Panc1 (cell line): ENCODE measurements at places on chromosomes 5 and 9. TPM values are rescaled to one million over a fixed set of nuclear protein-coding genes. Genes with fewer than 3 reads are reported as not detected.
A peak's percentile ranks its signal among the peaks of the same experiment; 100 is the strongest.

DNA sequence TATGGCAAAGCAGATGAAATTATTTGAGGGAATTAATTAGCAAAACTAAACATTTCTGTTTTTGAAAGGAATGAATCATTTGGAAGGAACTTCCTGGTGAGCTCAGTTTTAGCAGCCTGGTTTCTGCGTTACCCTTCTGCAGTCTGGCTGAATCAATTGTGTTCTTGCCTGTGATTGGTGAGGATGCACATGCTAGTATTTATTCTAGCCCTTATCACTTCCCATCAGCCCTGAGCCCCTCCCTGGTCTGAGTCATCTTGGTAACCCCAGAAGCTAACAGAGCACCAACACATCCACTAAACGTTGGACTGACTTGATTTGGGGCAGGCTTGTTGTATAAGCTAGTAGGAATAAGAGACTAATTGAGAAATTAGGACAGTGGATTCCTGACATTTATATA, 6.6 kb downstream of the TJP2 start:
- peak; percentile 78 for DNase-seq
- H3K27me3 ChIP-seq: no peaks in the 10 kb centered on the region
- H3K4me1 ChIP-seq: peaks cover 57% of the 10 kb centered on the region
- no peaks in the 10 kb centered on the region for H3K36me3 ChIP-seq
- H3K27ac ChIP-seq: peak overlapping the region; percentile 73

- DNase-seq: no peak
- peak within 1 kb of the TSS; percentile 54 for H3K4me3 ChIP-seq
Measured at GRCh38 chr9:77648234-77649108, at the start of gene GNA14. TSS of gene GNA14 (minus strand) at chr9:77648322. CDS start at chr9:77647793, 529 bp downstream.

DNA sequence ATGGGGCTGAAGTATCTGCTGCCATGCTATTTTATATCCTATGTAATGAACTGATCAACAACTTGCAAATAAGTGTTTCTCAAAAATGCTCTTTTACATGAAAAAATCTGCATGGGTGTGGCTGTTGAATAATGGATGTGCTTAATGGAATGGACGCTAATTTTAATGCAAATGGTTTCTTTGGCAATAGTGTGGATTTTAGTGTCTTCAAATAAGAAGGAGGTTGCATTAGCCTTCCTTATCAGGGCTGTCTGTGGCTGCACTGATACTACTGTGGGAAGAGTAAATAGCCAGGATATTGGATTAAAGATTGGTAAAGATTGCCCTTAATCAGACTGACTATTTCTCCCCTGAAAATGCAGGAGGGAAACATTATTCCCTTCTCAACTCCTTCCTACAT, 121.9 kb upstream of the STK32A start:
- no peaks in the 10 kb centered on the region for H3K4me1 ChIP-seq
- H3K27ac ChIP-seq: no peak overlapping the region
- H3K27me3 ChIP-seq: no peaks in the 10 kb centered on the region
- no peak overlapping the region for H3K4me3 ChIP-seq
- DNase-seq: no peak

DNA sequence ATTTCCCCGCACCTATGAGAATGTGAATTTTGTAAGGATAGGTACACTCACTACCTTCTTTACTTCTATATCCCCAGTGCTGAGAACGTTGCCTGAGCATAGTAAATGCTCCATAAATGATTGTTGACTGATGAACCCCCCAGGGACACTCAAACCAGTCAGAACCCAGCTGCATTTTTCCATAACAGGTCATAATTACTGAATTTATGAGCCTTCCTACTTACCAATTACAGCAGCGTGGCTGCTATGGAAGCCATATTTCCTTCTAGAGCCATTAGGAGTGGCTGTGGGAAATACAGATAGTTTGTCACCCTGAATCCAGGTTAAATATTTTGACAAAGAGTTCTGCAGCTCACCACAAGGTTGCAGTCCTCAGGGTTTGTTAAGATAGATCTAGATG, 135.0 kb downstream of the TAF11L14 start:
- no peaks in the 10 kb centered on the region for H3K36me3 ChIP-seq
- no peaks in the 10 kb centered on the region for H3K4me1 ChIP-seq
- no peaks in the 10 kb centered on the region for H3K27me3 ChIP-seq
- DNase-seq: no peak
- no peak overlapping the region for H3K4me3 ChIP-seq

DNA sequence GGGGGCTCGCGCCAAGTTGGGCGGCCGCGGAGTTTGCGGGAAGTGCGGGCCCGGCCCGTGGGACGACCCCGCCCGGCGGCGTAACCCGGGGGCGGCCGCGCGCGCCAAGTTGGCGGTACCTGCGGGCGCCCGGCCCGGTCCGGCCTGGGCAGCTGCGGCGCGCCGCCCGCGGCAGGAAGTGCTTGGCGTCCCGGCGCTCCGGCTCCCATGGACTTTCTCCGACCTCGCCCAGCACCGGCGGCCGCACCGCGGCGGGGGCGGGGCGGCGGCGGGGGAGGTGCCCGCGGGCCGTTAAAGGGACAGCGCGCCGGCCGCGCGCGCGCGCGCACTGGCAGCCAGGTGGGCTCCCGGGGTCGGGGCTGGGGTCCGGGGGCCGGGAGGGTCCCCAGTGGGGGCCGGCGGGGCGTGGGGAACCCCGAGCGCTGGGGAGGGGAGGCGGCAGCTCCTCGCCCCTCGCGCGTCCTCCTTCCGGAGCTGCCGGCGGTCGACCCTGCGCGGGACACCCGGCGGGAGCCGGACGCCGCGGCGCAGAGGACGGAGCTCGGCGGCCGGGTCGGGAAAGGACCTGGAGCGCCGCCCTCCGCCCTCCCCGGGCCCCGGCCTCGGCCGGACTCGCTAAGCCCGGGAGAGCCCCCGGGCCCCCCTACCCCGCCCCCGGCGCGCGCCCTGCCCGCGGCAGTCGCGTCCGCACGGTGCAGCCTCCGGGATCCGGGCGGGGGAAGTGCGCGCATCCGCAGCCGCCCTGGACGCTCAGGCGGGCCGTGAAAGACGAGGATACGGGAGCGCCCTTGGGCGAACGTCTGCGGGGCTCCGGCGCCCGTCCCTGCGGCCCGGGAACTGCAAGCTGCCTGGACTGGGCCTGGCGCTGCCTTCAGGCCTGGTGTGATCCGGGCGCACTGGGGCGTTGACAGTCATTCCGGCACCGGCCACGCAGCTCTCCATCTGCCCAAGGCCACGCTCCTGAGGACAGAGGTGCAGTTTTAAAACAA, at the start of gene NACC2:
Gene NACC2, minus strand, starts transcription at position 220 of the 989 bp plus-strand sequence. CDS start 44,768 bp downstream, outside the sequence.
- H3K36me3 ChIP-seq: no peaks in the 10 kb centered on the region
- H3K4me1 ChIP-seq: peaks cover 33% of the 10 kb centered on the region
- no peaks in the 10 kb centered on the region for H3K27me3 ChIP-seq
- peak within 1 kb of the TSS; percentile 62 for H3K4me3 ChIP-seq
- no peak for DNase-seq

DNA sequence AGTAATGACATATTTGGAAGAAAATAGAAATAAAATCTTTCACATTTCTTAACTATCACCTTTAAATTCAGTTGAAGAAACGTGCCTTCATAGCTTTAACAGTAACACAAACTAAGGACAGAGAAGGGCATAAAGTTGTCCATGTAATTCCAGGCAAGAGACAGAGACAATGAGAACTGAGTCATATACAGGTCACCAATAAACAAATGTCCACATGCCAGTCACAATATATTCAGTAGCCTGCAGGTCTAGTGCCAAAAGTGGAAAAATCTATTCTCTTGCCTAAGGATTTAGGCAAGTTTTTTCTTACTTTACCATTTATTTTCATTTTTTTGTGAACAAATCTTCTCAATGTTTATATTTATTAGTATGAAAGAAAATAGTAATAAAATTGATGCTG, 1711.5 kb upstream of the NUDT12 start:
- DNase-seq: no peak
- H3K27ac ChIP-seq: no peak overlapping the region
- H3K36me3 ChIP-seq: no peaks in the 10 kb centered on the region
- H3K4me3 ChIP-seq: no peak overlapping the region

- H3K4me3 ChIP-seq: no peak overlapping the region
- no peaks in the 10 kb centered on the region for H3K27me3 ChIP-seq
- H3K27ac ChIP-seq: no peak overlapping the region
- H3K36me3 ChIP-seq: no peaks in the 10 kb centered on the region
Measured at GRCh38 chr5:132666310-132667123, 7.3 kb upstream of the IL4 start.

DNA sequence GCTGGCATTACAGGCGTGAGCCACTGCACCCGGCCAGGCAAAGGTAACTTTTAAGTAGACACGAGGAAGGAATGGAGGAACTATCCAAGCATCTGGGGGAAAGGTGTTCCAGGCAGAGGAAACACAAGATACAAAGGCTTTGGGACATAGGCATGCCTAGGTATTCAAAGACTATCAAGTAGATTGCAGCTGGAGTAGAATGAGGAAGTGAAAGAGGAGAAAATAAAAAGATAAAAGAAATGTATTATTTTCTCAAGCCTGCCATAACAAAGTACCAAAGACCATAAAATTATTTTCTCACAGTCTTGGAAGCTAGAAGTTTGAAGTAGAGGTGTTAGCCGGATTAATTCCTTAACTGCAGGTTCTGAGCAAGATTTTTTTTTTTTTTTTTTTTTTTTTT, 39.9 kb upstream of the GRIN3A start:
- H3K4me1 ChIP-seq: no peaks in the 10 kb centered on the region
- no peak overlapping the region for H3K27ac ChIP-seq
- no peak overlapping the region for H3K4me3 ChIP-seq
- no peaks in the 10 kb centered on the region for H3K27me3 ChIP-seq
- no peak for DNase-seq

- no peak for DNase-seq
- H3K4me3 ChIP-seq: no peak overlapping the region
- no peak overlapping the region for H3K27ac ChIP-seq
- no peaks in the 10 kb centered on the region for H3K27me3 ChIP-seq
- H3K4me1 ChIP-seq: no peaks in the 10 kb centered on the region
Measured at GRCh38 chr9:100150214-100150613, 51.2 kb downstream of the INVS start.

DNA sequence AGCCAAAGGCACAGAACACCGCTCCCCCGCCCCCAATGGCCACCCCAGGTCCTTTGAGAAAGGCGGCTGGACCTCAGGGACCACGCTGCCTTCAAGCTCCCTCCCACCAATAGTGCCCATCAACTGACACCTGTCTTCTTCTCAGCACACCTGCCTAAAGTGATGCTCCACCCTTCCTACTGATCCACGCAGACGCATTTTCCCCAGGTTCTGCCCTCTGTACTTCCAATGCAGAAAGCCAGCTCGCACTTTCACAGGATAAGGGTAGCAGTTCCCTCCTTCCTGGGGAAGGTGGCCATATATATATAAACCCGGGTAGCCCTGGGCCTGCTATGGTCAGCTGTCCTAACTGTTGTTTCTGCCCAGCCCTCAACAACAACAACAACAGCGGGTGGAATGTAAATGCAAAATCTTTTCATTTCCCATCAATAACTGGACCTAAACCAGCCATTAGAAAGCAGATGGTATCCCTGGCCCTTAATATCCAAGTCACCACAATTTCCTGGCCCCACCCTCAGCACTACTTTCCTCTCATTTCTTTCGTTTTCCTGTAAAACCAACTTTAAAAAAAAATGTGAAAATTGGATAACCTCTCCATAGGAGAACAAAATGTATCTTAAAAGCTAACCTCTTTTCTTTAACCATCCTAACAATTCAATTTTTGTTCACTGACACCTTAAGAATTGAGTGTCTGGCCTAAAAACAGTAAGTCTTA, 1.7 kb downstream of the GOLM1 start:
- peaks cover 24% of the 10 kb centered on the region for H3K4me1 ChIP-seq
- H3K36me3 ChIP-seq: peaks cover 2% of the 10 kb centered on the region; the same call in 1 of the 2 replicates
- H3K27me3 ChIP-seq: no peaks in the 10 kb centered on the region
- H3K4me3 ChIP-seq: peak overlapping the region; percentile 72

GRCh38 chr5:127307868-127308267, 17.3 kb downstream of the MEGF10 start:
- no peaks in the 10 kb centered on the region for H3K36me3 ChIP-seq
- no peak for DNase-seq
- H3K4me1 ChIP-seq: no peaks in the 10 kb centered on the region
- no peak overlapping the region for H3K27ac ChIP-seq
- H3K27me3 ChIP-seq: peaks cover 5% of the 10 kb centered on the region

DNA sequence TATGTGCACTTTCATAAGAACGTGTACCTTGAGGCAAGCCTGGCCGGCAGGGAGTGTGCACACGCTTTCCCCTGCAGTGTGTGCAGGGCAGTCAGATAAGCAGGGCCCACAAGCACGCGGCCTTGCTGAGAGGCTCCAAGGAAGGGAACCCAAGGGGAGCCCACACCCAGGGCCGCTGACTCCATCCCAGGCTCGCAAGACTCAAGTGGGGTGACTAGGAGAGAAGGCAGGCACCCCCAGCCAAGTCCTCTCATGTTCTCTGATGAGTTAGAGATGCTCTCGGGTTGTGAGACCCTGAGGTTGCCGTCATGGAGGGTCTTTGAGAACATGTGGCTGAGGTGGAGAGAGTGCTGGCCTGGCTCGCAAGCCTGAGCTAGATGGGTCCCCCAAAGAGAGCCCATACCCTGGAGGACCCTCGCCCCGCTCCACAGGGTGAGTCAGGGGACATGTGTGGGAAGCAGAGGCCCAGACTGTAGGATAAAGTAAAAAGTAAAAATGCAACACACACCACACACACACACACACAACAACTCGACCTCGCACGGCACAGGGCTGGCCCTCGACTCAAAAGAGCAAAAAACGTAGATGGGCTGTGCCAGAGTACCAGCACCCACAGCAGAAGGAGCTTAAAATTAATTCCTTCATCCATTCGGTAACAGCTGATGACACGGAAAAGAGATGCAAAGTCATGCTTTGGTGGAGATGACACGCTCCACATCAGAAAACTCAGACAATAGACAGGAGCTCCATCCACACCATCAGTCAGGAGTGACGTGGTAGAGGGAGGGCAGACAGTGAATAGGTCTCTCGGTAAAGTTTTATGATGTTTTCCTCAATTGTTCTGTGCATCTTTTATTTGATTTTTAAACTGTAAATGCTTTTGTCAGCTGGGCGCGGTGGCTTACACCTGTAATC, 54.8 kb upstream of the NKD2 start:
- H3K27me3 ChIP-seq: no peaks in the 10 kb centered on the region
- H3K4me1 ChIP-seq: peaks cover 36% of the 10 kb centered on the region
- H3K36me3 ChIP-seq: no peaks in the 10 kb centered on the region
- no peak overlapping the region for H3K27ac ChIP-seq

GRCh38 chr9:127444921-127445850, 6.0 kb downstream of the RPL12 start:
- peaks cover 20% of the 10 kb centered on the region for H3K36me3 ChIP-seq
- no peak overlapping the region for H3K4me3 ChIP-seq
- peaks cover 14% of the 10 kb centered on the region for H3K4me1 ChIP-seq
- H3K27ac ChIP-seq: no peak overlapping the region
- no peaks in the 10 kb centered on the region for H3K27me3 ChIP-seq

GRCh38 chr9:69085569-69086283, 50.2 kb downstream of the FXN start:
- H3K27me3 ChIP-seq: no peaks in the 10 kb centered on the region
- H3K27ac ChIP-seq: no peak overlapping the region
- H3K4me1 ChIP-seq: no peaks in the 10 kb centered on the region
- no peak for DNase-seq
- no peak overlapping the region for H3K4me3 ChIP-seq

Gene VCAN
- 0.72 TPM for total RNA-seq

Gene GDNF
- not detected for total RNA-seq

Gene PCDHA9
- total RNA-seq: 0.21 TPM

Gene SPZ1
- total RNA-seq: not detected

Gene SAXO1
- total RNA-seq: not detected
